ENCODE measurements at places on chromosomes 13 and 19. TPM values are rescaled to one million over a fixed set of nuclear protein-coding genes. Genes with fewer than 3 reads are reported as not detected.

Gene KLF1
- total RNA-seq, result not detected

Gene ZSCAN18
- 45.3 TPM for total RNA-seq

Gene ZNF761
- 10.6 TPM for total RNA-seq

Gene RDH8
- total RNA-seq, result not detected

Gene GNA15
- total RNA-seq, result 5.9 TPM

Gene ZFP28
- total RNA-seq, result not detected

Gene MBD3L3
- not detected for total RNA-seq

Gene INSL3
- total RNA-seq, result not detected

Gene SSBP4
- total RNA-seq, result 38.8 TPM

Gene RFX2
- 9.3 TPM for total RNA-seq

Gene CYSLTR2
- not detected for total RNA-seq

Gene ERICH4
- not detected for total RNA-seq

Gene CERS1
- total RNA-seq, result 4.4 TPM

Gene BEST2
- not detected for total RNA-seq

Gene NR1H2
- total RNA-seq, result 77.5 TPM

Gene BCAM
- total RNA-seq, result 30.0 TPM

Gene ZNF606
- 23.5 TPM for total RNA-seq

Gene GTF2F1
- total RNA-seq, result 39.2 TPM

Gene TLE6
- total RNA-seq, result 3.4 TPM

Gene FGF14
- total RNA-seq, result 0.24 TPM

Gene RYR1
- 1.5 TPM for total RNA-seq

Gene CAMSAP3
- total RNA-seq, result 26.0 TPM

Gene OR7A17
- total RNA-seq, result not detected

Gene CBLC
- total RNA-seq, result 54.3 TPM

Gene ZNF723
- not detected for total RNA-seq

Gene MAMSTR
- 1.7 TPM for total RNA-seq

Gene RAVER1
- 38.5 TPM for total RNA-seq

Gene GRIN2D
- not detected for total RNA-seq

Gene ZNF578
- not detected for total RNA-seq

Gene C13orf42
- not detected for total RNA-seq

Gene FREM2
- 25.4 TPM for total RNA-seq

Gene CALR3
- total RNA-seq, result not detected

Gene NCR1
- total RNA-seq, result not detected

Gene SMAD9
- 1.8 TPM for total RNA-seq

Gene ZNF813
- not detected for total RNA-seq

Gene TRPC4
- 0.20 TPM for total RNA-seq

Gene ATP4B
- total RNA-seq, result not detected

Gene ADGRE2
- not detected for total RNA-seq

Gene ZNF28
- 27.2 TPM for total RNA-seq

Gene NANOS3
- not detected for total RNA-seq

Gene C5AR1
- total RNA-seq, result 11.9 TPM

Gene PCDH8
- not detected for total RNA-seq

Gene ACP7
- total RNA-seq, result 9.5 TPM

Gene RGS9BP
- 0.28 TPM for total RNA-seq

Gene ZNF536
- total RNA-seq, result not detected

Gene SLC17A7
- total RNA-seq, result not detected

Gene FCER2
- not detected for total RNA-seq

Data from Calu3 (cell line).